ENCODE measurements at places on chromosomes 13 and 19.

GRCh38 chr13:75818179-75818967 lies 182.2 kb downstream of the LMO7 start:
- DNase-seq, result no peak

DNA sequence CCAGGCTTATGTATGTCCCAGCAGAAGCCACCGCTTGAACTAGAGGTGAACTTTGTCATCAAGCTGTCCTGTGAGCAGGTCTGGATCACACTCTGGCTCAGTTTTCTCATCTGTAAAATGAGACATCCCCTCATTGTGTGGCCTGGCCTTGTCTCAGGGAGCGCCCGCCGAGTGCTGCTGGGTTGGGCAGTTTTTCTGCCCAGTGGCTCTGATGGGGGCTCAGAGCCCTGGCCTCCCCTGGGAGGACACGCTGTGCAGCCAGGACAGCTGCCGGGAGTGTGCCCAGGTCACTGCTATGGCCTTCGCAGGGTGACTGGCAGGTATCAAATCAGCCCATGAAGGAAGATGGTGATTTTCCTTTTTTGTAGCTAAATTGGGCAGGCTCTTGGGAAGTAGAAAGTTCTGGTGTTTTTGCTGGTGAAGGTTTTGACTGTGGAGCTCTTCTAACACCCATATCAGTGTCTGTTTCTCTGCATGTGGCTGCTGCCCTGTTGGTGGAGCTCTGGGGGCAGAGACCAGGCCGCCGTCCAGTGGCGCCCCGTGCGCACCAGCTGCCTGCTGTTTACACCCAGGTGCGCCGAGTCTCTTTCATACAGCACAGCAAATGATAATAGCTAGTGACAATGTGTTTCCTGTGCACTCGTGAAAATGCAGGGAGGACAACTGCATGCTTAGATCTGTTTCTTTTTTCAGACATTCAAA lies 40.8 kb downstream of the SLC7A9 start:
- DNase-seq, result no peak

GRCh38 chr13:79081942-79082341 lies 324.1 kb downstream of the RBM26 start:
- DNase-seq, result no peak

GRCh38 chr13:95926231-95926630 lies 127.0 kb downstream of the UGGT2 start:
- DNase-seq, result no peak

- DNase-seq, result no peak
Observed at GRCh38 chr13:103282571-103283450, 216.6 kb upstream of the SLC10A2 start.

DNA sequence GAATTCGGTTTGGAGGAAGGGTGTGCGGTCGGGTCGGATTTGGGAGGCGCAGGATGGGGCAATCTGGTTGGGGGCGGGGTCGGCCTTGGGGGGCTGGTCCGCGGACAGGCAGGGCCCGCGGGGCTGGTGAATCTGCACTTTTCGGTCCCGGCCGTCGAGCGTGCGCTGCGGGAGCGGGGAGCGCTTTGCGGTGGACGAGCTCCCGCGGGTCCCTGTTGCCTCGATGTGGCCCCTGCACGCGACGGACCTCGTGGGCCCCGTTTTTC lies 11.9 kb downstream of the PEAK3 start:
- no peak for DNase-seq

DNA sequence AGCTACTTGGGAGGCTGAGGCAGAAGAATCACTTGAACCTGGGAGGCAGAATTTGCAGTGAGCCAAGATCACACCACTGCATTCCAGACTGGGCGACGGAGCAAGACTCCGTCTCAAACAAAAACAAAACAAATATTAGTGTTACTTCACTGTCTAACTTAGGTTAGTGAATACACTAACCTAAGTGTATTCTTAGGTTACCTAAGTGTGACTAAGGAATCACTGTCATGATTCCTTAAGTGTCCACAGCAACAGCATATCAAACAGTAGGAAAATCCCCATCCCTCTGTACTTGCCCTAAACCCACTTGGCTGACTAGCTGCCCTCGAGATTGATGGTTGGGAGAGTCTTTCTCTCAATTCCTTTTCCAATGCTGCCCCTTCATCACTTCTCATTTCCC lies 11.8 kb upstream of the LRCH1 start:
- no peak for DNase-seq

DNA sequence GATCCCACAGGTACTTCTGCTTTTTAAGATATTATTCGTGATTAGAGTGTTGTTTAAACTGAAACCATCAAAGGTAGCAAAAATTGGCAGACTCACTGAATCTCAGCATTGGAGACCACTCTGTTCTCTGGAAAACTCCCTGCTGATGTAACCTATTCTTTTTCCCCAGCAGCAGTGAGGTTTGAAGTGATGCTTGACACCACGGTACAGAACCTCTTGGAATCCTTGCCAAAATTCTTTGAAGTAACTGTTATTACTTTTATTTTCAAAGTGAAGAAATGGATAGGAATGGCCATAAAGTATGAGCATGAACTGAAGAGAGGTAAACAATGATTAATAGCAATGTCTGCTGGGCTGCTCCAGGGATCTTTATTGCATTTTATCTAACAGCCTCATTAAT lies 66.4 kb upstream of the KL start:
- no peak for DNase-seq

DNA sequence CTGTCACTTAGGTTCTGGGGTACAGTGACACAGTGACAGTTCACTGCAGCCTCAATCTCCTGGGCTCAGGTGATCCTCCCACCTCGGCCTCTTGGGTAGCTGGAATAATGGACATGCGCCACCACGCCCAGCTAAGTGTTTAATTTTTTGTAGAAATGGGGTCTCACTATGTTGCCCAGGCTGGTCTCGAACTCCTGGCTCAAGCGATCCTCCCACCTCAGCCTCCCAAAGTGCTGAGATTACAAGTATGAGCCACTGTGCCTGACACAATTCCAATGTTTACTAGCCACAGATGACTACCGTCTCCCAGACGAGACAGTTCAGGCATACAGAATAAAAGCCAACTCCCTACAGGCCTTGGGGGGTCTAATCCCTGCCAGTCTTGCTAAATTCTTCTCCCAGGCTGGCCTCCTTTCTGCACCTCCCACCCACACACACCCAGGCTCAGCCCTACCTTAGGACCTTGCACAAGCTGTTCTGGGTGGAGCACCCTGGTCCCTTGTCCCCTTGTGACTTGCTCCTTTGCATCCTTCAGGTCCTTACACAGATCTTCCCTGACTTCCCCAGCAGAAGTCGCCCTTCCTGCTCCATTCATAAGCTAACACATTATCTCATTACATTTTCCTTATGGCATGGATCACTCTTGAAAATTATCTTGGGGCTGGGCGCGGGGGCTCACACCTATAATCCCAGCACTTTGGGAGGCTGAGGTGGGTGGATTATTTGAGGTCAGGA lies 106.4 kb downstream of the INSR start:
- no peak for DNase-seq

GRCh38 chr13:48580185-48580803 lies 47.4 kb upstream of the RCBTB2 start:
- peak; percentile 47 for DNase-seq

- no peak for DNase-seq
Observed at GRCh38 chr13:69264362-69265334, 843.0 kb upstream of the ATXN8OS start.

DNA sequence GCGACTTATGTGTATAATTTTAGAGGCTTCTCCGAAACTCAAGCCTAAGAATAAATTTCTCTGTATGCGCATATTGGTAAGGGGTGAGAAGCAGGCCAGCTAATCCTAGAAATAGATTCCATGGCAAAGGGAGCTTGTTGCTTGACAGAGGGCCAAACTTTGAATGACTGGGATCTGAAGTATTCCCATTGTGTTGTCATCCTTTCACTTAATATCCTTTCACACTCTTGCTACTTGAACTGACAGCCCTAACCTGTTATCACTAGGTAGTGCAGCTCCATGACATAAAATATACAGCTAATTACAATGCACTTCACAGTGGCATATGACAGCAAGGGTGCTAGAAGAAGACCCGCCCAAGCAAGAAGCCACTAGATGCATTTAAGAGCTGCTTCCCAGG lies 309.8 kb downstream of the OXGR1 start:
- no peak for DNase-seq

DNA sequence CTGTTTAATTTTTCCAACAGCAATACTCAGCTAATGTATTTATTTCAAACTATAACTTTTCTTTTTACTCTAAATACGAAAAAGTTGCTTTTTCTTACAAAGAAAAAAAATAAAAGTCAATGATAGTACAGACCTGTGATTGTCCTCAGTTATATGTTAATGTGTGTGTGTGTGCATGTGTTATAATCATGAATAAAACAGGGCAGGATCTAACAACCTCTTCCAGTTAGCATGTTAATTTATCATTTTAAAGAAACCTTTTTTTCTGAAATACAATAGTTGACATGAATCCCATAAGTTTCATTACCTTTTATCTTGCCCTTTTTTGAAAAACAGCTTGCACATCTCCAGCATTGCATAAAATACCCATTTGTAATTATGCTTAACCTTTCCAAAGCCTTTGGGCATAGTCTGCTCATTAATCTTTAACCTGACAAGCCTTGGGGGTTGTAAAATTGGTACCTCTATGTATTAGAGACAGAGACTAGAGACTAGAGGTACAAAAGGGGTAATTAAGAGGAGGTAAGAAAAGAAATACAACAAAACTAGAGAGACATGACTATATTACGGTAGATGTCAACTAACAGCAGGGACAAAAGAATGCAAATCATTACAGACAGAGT lies 828.1 kb downstream of the OLFM4 start:
- no peak for DNase-seq

GRCh38 chr19:16262618-16263017 lies 62.0 kb upstream of the KLF2 start:
- DNase-seq, result no peak

GRCh38 chr13:72453161-72453560 lies 274.3 kb downstream of the MZT1 start:
- no peak for DNase-seq

DNA sequence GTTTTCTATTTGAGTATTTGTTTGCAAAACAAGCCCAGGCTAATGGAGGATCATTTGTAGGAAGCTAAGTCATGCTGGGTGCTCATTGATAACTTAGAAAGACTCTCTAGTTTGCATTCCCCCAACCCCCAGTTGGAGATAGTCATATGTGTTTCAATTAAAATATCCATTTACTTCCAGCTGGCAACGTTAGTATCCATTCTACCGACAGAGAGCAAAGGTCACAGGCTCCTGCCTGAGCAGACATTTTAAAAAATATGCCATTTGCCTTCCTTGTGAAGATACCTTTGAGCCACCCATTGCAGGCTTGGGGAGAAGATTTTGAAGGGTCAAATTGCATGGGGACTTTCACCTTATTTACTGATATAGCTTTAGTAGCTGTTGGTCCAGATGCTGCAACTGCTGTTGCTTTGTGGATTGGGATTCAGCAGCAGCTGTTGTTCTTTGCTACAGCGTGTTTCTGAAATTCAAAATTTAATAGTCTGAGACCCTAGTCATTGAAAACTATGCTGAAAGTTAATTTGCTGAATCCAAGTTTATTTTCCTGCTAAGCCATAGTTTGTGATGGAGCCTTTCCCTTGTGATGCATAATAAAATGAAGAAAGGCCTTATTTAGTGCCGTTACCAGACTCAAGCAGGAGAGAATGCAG lies 335.1 kb downstream of the GPC6 start:
- no peak for DNase-seq
